ENCODE measurements at places on chromosomes 3 and 15. TPM values are rescaled to one million over a fixed set of nuclear protein-coding genes. Genes with fewer than 3 reads are reported as not detected.

SENP8 gene
- 1.0 TPM for total RNA-seq

DNA sequence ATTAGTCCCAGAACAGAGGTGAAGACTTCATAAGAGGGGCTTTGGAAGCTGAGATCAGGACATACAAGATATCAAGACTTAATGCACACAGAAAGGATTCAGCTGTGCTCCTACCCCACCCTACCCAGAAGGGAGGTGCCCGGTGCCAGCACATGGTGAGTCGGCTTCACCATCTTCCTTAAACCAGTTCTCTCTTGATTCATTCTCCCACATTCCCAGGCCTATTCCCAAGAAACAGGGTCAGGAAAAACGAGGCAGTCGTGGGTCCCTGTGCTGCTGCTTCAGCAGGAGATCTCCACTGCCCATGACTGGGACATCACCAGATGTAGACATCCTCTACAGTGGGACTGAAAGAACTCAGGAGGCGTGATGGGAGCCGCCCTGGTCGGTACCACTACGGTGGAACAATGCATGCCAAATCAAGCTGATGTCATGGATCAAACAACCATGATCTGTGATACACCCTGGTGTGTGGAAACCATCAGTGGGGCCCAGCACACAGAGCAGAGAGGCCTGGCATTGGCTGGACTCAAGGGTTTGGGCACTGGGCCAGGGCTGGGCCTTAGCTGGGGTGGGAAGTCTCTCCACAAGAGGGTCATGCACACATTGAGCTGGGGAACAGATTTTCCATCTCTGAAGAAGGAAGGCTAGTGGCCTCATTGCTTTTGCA lies 41.9 kb downstream of the CCDC12 start:
- no peak for DNase-seq

GRCh38 chr3:100040451-100041225 lies 73.7 kb downstream of the FILIP1L start:
- peak; percentile 90 for DNase-seq

FAM240A gene
- not detected for total RNA-seq

DNA sequence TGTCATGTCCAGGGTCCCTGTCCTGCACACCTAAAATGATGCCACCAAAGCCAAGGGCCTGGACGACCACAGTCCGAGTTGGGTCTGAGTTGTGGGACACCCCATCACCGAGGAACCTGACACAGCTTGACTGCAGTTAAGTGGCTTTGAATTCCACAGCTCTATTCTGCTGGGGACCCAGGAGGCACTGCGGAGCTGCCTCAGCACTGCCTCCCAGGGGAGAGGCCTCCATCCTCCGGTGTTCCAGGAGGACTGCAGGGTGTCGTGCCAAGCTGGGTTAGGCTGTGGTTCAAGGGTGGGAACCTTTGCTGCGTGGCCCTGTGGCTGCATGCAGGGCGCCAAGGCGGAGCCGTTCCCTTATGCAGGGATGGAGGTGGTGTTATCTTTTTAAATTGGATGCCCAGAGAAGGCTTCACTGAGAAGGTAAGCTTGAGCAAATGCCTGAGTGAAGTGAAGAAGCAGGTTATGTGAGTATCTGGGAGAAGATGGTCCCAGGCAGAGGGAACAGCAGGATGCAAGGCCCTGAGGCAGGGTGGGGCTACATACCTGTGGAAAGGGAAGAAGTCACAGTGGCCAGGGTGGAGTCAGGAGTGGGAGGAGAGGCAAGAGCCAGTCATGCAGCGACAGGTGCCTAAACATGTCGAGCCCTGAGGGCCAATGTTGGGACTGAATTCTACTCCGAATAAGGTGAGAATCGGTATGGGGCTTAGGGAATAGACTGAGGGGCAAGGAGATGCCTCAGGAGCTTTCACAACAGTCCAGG lies 144.8 kb downstream of the TPRA1 start:
- DNase-seq = no peak

Measured in dermis microvascular lymphatic vessel endothelial cell (primary cell).